Muscle of arm (tissue), 14 donors: ENCODE measurements at places on chromosomes 4 and X. TPM values are rescaled to one million over a fixed set of nuclear protein-coding genes. Genes with fewer than 3 reads are reported as not detected.

DNA sequence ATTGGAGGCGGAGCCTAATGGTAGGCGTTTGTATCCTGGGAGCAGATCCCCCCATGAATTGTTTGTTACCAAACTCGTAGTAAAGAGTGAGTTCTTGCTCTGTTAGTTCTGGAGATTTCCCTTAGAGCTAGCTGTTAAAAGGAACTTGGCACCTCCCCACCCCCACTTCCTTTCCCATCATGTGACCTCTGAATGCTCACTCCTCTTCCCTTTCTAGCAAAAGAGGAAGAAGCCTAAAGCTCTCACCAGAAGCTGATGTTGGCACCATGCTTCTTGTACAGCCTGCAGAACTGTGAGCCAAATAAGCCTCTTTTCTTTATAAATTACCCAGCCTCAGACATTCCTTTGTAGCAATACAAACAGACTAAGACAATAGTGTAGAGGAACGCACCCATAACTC, 13.8 kb upstream of the ATOH1 start:
- no peak for DNase-seq

The SPANXB1 gene
- polyA plus RNA-seq = not detected

The RADX gene
- 2.7 TPM for polyA plus RNA-seq

The HMGN5 gene
- 5.3 TPM for polyA plus RNA-seq

- DNase-seq = no peak
Observed at GRCh38 chr4:39730072-39730471, 32.1 kb downstream of the UBE2K start.

The SYP gene
- polyA plus RNA-seq = 1.6 TPM

The EDA gene
- 17.1 TPM for polyA plus RNA-seq

GRCh38 chr4:152075253-152075928, 314.6 kb upstream of the GATB start:
- DNase-seq = no peak

DNA sequence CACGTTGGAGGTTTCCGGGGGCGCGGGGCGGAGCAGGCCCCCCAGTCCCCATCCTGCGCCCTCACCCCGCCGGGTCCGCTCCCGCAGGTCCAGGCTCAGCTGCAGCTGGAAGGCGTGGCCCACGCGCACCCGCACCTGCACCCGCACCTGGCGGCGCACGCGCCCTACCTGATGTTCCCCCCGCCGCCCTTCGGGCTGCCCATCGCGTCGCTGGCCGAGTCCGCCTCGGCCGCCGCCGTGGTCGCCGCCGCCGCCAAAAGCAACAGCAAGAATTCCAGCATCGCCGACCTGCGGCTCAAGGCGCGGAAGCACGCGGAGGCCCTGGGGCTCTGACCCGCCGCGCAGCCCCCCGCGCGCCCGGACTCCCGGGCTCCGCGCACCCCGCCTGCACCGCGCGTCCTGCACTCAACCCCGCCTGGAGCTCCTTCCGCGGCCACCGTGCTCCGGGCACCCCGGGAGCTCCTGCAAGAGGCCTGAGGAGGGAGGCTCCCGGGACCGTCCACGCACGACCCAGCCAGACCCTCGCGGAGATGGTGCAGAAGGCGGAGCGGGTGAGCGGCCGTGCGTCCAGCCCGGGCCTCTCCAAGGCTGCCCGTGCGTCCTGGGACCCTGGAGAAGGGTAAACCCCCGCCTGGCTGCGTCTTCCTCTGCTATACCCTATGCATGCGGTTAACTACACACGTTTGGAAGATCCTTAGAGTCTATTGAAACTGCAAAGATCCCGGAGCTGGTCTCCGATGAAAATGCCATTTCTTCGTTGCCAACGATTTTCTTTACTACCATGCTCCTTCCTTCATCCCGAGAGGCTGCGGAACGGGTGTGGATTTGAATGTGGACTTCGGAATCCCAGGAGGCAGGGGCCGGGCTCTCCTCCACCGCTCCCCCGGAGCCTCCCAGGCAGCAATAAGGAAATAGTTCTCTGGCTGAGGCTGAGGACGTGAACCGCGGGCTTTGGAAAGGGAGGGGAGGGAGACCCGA, 14.0 kb downstream of the SHOX start:
- DNase-seq = no peak

DNA sequence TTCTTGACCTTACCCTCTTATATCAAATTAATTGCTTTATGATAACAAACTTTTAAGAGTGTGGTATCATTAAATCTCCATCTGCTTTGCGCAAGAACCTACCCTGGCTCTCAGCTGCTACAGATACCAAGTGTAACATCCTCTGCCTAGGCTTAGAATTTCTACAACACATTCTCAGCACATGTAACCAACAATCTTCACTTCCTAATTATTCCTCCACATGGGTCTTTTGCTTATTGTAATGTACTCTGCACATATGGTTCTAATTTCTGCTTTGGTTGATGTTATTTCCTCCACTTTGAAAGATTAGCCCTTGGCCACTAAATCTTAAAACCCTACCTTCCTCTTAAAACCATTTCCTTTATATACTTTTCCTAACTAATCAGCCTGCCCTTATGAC, 242.4 kb downstream of the ARHGAP24 start:
- no peak for DNase-seq

- DNase-seq = no peak
Observed at GRCh38 chr4:177108708-177109107, 201.0 kb upstream of the NEIL3 start.

- DNase-seq = no peak
Observed at GRCh38 chr4:21649391-21650090, 299.0 kb downstream of the KCNIP4 start.

DNA sequence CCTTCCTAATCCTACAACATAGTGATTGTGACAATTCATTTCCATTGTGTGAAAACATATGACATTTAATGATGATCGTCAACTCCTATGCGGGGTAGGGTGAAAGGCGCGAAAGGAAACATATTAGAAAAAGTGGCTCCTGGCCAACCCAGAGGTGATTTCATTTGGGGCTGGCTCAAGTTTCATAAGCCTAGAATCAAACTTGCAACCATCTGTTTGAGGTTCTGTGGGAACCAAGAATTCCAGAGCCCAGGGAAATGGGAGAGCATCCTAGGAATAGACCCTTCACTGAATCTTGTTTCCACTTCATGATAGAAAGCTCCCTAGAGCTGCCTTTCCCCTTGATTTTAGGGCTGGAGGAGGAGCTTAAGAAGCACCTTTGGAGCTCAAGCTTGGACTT, 101.3 kb upstream of the EGFL6 start:
- DNase-seq = no peak

DNA sequence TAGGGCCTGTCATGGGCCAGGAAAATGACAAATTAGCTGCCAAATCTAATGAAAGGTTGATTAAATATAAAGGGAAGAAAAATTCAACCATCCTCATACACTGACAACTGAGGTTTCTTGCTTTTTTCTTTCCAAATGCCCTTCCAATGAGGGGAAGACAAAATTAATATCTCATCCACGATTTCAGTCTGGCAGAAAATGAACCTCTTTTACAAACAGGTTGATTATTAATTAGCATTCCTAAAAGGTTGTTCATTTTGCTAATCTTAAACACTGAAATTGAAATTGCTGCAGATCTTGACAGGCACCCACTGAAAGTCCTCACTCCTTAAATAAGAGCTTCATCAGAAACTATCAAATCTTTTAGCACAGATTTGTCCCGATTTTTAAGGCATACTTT, 45.5 kb downstream of the NPFFR2 start:
- DNase-seq = no peak

The FMR1NB gene
- not detected for polyA plus RNA-seq

The CTAG1A gene
- polyA plus RNA-seq = not detected

DNA sequence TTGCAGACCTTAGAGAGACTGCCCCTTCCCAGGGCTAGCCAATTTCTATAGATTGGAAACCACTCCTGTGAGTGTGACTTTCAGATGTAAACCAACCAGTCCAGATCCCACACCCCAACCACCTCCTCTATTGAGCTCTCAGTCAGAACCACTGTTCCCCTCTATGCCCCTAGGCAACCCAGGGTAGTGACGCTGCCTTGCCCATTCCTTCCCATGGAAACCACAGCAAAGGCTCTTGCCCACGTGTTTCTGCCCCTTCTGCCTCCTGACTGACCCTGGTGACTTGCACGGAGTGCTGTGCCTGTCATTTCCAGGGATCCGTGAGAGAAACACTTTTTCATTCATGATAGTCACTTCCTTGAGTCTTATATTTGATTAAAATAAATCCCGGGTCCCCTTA, 32.4 kb downstream of the CYTL1 start:
- no peak for DNase-seq

GRCh38 chr4:71211748-71212147, 127.1 kb upstream of the SLC4A4 start:
- DNase-seq = no peak

DNA sequence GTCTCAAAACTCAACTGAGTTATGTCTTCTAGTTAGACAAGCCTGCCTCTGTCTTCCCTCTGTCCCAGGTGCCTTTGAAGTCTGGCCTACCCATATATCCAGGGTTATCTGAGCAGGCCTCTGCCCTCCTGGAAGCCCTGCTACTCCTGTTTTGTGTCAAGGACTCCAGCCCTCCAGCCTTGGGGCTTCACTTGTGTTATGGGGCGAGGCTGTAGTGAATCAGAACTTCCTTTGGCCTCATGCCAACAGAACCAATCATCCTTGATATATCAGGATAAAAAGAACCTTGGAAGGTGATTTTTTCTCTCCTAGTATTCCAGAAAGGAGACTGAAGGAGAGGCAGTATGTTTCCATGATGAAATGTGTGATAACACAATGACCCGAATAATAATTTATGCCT, 8.9 kb upstream of the ADGRG4 start:
- DNase-seq = no peak

GRCh38 chr4:46392421-46392820, 2.5 kb upstream of the GABRA2 start:
- DNase-seq = no peak

The DCAF12L1 gene
- 1.6 TPM for polyA plus RNA-seq

DNA sequence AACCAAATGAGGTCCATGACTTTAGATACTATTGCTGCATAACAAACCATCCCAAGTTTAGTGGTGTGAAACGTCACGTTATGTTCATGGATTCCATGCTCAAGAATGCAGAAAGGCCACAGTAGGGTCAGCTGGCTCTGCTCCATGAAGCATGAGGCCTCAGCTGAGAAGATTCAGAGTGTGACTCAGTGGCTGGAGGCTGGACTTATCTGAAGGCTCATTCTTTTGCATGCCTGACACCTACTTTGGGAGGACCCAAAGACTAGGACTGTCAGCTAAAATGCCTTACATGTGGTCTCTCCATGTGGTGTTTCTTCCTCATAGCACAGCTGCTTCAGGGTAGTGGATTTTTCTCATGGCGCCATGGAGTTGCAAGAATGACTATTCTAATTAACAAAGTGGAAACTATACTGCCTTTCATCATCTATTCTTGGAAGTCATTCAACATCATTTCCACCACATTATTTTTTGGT, 11.5 kb upstream of the CCDC149 start:
- no peak for DNase-seq

- no peak for DNase-seq
Observed at GRCh38 chr4:1405636-1406393, 427 bp downstream of the NKX1-1 start.

GRCh38 chrX:133332737-133333136, 82.6 kb downstream of the GPC4 start:
- no peak for DNase-seq

GRCh38 chr4:111798840-111799239, 346.4 kb upstream of the FAM241A start:
- no peak for DNase-seq

GRCh38 chrX:14355556-14355955, 173.8 kb upstream of the GLRA2 start:
- DNase-seq = no peak

The KIAA1210 gene
- polyA plus RNA-seq = 0.41 TPM

GRCh38 chr4:138501614-138502013, 259.5 kb upstream of the SLC7A11 start:
- DNase-seq = no peak

GRCh38 chr4:11904846-11905739, 476.4 kb upstream of the HS3ST1 start:
- DNase-seq = no peak

DNA sequence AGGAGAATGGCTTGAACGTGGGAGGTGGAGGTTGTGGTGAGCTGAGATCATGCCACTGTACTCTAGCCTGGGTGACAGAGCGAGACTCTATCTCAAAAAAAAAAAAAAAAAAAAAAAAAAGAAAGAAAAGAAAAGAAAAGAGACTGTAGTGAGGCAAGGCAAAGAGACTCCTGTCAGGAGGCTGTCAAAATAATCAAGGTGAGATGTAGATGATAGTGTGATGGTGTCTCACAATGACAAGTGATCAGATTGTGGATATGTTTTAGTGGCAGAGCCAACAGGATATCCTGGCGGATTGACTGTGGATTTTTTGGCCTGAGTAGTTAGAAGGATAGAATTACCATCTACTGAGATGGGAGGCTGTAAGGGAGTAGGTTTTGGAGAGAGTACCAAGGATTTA, 12.6 kb downstream of the TRPC5OS start:
- no peak for DNase-seq

The NLGN4X gene
- polyA plus RNA-seq = 2.1 TPM

The PDLIM3 gene
- polyA plus RNA-seq = 515 TPM

The EGFL6 gene
- 112 TPM for polyA plus RNA-seq

The SAGE1 gene
- polyA plus RNA-seq = not detected

The CCDC160 gene
- not detected for polyA plus RNA-seq

DNA sequence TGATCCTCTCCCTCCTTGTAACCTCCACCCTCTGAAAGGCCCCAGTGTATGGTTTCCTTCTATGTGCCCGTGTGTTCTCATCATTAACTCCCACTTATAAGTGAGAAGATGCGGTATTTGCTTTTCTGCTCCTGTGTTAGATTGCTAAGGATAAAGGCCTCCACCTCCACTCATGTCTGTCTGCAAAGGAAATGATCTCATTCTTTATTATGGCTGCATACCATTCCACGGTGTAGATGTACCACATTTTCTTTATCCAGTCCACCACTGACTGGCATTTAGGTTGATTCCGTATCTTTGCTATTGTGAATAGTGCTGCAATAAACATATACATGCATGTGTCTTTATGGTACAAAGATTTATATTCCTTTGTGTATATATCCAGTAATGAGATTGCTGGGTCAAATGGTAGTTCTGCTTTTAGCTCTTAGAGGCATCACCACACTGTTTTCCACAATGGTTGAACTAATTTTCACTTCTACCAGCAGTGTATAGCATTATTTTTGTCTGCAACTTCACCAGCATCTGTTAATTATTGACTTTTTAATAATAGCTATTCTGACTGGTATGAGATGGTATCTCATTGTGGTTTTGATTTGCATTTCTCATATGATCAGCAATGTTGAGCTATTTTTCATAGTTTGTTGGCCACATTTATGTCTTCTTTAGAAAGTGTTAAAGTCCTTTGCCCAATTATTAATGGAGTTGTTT, 1030.9 kb downstream of the FSTL5 start:
- no peak for DNase-seq
